ENCODE measurements at places on chromosomes 12 and 14.

DNA sequence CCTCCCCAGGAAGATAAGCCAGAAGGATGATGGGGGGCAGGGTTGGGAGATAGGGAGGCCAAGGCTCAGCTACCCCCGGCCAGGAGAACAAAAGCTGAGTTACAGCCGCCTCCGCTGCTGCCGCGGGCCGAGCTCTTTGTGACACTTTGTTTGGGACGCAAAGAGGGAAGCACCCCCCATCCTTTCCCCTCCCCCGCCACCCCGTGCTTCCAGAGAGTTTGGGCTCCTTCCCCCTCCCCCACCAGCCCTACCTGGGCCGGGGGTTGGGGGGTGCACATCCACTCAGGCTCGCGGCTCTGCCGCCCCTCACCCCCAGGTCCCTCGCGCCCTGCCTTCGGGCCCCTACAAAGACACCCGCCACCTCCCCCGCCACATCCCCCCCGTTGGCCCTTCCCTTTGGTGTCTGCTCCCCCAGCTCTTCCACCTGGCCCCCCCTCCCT lies 799 bp downstream of the ZNF219 start:
- DNase-seq = no peak

DNA sequence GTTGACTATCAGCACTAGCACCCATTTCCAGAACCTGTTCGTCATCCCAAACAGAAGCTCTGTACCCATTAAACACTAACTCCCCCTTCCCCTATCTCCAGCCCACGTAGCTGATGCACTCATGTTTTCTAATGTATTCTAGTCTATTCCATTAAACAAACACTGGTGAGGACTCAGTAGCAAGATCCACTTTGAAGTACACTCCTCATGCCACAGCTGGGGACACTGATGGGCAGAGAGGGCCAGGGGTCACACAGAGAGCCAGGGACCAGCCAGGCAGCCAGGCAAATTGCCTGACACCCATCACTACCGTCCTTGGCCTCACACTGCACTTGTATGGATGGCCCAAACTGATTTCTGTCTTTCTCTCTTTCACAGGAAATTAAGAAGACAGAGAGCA lies 269.9 kb upstream of the DIO3 start:
- DNase-seq = no peak

GRCh38 chr14:106585692-106586091 lies 1059.3 kb downstream of the TMEM121 start:
- DNase-seq = no peak

DNA sequence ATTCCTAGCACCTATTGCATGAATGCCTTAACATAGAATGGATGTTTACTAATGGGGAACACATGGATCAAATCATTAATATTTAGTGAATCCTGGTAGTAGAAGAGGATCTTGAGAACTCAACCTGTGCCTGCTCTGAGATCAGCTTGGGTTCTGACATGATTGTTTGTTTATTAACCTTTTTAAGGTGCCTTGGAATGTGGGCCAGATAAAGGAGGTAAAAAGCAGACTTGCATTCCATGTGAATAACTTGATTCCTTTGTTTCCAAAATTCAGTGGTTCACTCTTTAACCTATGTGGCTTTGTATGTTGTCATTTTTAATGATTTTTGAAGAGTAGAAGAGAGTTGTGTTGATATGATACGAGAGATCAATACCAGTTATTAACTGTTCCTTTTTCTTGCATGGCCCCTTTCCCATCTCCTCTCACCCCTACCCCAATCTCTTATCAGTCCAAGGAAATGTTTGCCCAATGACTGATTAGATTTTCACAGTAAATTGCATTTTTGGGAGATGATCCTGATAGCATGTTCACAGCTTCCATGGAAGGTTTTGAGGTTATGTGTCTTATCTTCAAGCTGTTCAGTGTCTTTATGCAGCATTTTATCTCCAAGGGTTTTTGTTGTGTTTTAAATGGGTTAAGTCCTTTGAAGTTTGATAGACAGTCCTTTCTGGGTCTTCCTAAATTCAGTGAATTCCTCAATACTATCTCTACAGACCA lies 193.7 kb upstream of the FRMD6 start:
- no peak for DNase-seq

DNA sequence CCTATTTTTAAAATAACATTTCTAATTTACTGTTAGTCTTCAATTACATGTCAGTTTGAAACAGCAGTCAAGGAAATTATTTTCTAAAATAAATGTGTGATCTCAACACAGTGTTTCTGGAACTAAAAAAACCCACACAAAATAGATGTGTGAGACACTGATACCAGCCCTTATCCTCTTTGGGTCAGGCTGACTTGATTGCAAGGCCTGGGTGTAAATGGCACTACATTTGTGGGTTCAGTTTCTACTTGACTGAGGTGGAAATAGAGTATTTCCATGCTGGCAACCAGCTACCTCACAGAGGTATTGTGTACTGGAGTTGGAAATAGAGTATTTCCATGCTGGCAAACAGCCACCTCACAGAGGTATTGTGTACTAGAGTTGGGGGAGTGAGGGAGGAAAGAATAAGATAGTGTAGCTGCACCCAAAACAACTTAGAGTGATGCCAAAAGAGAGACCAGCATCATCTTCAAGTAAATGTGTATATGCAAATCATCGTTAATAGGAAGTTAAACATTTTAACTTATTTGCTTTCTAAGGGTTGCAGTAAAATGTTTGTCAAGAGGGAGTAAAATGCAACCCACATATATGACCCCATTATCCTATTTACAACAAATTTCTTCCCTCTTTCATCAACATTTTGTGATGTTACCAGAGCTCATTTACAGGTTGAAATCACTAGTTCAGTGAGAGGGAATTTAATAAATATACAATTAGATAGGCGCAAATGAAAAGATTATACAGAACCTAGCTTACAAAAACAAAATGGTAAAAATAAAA lies 10.7 kb upstream of the LYZ start:
- no peak for DNase-seq

Measured in SW480 (cell line).